ENCODE measurements at places on chromosomes 1 and 21. TPM values are rescaled to one million over a fixed set of nuclear protein-coding genes. Genes with fewer than 3 reads are reported as not detected.

The CD164L2 gene
- 0.26 TPM for polyA plus RNA-seq

The ZNF362 gene
- polyA plus RNA-seq: 53.4 TPM

DNA sequence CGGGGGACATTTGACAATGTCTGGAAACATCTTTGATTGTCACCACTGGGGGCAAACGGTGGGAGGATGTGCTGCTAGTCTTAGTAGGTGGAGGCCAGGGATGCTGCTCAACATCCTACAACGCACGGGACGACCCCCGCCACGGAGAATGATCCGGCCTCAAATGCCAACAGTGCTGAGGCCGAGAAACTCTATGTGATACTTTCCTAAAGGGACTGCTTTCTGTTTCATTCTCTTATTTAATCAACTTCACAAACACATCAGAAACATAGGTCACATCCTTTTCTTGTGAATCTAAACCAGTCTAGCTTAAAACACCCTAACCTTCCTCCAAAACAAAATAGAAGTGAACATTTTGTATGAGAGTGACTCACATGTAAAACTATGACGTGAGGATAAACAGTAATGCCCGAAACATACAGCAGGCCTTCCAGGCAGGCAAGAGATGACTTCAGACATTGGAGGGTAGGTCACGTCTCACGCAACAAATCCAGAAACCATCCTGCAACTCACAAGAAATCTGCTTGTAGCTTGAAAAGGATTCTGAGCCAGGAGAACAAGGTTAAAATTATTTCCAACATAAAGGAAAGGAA lies 37.2 kb upstream of the ETS2 start:
- DNase-seq: no peak

- DNase-seq: no peak
Measured at GRCh38 chr1:236948996-236949395, 55.2 kb downstream of the MT1HL1 start.

- DNase-seq: no peak
Measured at GRCh38 chr1:110515891-110516290, 3.1 kb downstream of the KCNA10 start.

DNA sequence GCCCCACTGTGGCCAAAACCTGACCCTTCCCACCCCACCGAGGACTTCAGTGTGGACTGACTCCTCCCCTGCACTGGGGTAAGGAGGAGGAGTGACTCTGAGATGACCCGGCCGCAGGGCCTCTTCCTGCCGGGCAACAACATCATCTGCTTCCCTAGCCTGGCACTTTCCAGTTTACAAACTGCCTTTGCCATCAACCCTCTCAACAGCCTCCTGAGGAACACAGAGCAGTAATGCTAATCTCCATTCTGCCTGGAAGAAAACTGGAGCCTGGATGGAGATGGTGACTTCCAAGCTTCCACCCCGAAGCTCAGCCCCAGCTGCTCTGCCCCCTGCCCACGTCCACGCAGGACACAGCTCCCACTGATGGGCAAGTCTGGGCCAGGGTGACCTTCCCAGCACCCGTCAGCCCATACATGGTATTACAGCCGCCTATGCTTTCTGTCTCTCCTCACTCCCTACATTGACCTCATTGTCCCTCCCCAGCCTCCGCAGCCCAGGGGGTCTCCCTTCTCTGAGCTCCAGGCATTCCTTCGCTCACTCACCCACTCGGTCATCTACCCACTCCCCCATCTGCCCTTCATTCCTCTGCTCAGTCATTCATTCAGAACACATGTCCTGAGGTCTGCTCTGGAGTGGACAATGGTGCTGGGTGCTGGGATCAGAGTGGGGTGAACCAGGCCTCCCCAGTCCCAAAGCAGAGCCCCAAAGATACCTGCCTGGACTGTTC lies 34.2 kb downstream of the RAP1GAP start:
- DNase-seq: no peak

- DNase-seq: peak; percentile 64
Measured at GRCh38 chr1:54577612-54578011, 29.6 kb downstream of the ACOT11 start.

- DNase-seq: no peak
Measured at GRCh38 chr1:98104289-98104688, 183.5 kb upstream of the DPYD start.

GRCh38 chr1:84996846-84997666 lies at the start of gene MCOLN2:
TSS of gene MCOLN2 (minus strand) at chr1:84997113. CDS start at chr1:84996872, 241 bp downstream.
- DNase-seq: no peak

- DNase-seq: no peak
Measured at GRCh38 chr1:3355089-3355488, 99.4 kb upstream of the ARHGEF16 start.

DNA sequence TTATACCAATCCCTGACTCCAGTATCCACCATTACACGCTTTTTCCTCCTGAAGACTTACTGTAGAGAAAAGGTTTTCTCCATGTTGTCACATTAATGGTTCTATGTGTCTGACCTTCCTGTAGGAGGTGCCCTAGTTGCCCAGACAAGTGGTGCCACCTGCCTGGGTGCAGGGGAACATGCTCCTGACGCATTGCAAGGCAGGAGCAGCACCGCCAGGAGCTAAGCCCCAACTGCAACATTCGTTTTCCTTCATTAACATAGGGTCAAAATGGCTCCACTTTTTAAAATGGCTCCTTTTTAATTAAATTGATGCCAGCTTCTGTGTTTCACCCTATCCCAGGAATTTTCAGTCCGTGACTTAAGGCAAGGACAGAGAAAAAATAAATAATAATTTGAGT lies 220.1 kb upstream of the SAMSN1 start:
- DNase-seq: no peak

Data from left renal pelvis (tissue), 4 donors.